Stimulated activated CD8-positive, alpha-beta memory T cell treated with anti-CD3 and anti-CD28 coated beads, Interleukin-7, amount 100 ng/mL, for 48 hours (primary cell): ENCODE measurements at places on chromosomes 16 and 17.

GRCh38 chr17:58538811-58539409 lies 24.5 kb upstream of the MTMR4 start:
- DNase-seq = no peak

GRCh38 chr16:88444826-88445582 lies 8.1 kb upstream of the ZFPM1 start:
- DNase-seq = no peak

GRCh38 chr17:83053739-83054451 lies 25.5 kb upstream of the METRNL start:
- peak; percentile 47 for DNase-seq

DNA sequence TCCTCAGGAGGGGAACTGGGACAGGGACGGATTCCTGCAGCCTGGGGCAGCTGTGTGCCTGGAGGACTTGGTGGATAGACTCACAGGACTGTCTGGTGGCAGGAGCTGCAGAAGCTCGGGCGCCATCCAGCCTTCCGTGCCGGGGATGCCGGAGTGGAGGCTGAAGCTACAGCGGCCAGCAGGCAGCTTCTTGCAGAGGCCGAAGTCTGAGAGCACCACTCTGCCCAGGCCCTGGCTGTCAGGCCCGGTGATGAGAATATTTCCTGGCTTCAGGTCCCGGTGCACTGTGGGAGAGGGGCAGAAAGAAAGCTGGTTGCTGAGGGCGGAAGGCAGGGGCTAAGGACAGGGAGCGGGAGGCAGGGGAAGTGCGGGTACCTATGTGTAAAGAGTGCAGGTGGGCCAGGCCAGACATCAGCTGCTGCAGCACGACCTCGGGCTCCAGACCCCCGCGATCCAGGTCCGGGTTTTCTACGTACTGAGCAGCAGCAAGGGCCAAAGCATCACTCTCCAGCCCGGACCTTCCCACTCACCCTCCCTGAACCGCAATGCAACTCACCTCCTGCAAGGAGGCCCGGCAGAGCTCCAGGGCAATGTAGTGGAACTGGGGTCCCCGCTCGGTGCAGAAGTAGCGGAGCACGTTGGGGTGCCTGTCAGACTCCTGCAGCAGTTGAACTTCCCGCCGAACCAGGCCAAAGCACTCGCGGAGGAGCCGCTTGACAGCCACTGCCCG lies 16.1 kb downstream of the PLK1 start:
- no peak for DNase-seq

- DNase-seq = no peak
Measured at GRCh38 chr17:59347975-59348391, 16.5 kb downstream of the YPEL2 start.

- DNase-seq = no peak
Measured at GRCh38 chr17:68498479-68499326, 13.5 kb upstream of the PRKAR1A start.

GRCh38 chr17:79616801-79617200 lies 6.0 kb upstream of the RBFOX3 start:
- DNase-seq = no peak

DNA sequence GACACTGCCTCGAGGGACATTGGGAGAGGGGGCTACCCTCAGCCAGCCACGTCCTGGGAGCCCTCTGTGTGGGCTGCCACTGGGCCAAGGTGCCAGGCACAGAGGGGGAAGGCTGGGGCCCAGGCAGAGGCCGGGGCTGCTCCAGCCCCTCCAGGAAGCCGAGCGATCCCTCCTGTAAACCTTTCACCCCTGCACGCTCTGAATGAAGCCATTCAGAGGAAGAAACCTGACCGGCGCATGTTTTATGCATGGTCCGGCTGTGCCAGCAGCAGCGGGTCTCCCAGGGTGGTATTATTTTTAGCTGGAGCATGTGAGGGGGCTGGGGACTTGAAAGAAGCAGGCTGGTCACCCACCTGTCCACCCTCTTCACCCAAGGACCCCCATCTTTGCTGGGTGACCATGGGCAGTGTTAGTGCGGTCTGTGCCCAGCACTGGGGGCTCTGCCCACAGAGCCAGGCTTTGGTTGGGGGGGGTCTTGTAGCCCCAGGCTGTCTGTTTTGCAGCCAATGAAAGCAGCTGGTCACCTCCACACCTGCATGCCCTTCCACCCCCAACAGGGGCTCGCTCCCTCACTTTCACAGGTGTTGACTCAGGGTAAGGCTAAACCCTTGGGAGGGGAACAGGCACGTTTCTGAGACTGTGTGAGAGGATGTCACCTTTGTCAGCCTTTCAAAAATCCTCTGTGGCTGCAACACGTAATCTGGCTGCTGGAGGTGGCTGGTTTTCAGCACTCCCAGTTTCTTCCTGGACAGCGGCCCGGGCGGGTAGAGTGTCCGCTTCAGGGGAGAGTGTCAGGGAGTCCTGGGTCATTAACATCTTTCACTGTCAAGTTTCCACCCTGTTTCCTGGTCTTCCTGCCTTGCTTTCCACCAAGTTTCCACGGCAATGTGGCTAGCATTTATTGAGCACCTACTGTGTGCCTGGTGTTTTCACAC lies 77.1 kb upstream of the BRD7 start:
- no peak for DNase-seq

- DNase-seq = no peak
Measured at GRCh38 chr17:42775534-42776098, 2.4 kb downstream of the VPS25 start.

GRCh38 chr17:73155410-73156165 lies 9.2 kb upstream of the SSTR2 start:
- DNase-seq = no peak
